ENCODE measurements at places on chromosomes 2 and 18.

- no peak for DNase-seq
Measured at GRCh38 chr18:34709750-34710441, at the start of gene DTNA. Gene DTNA (plus strand): TSS chr18:34710298. CDS start chr18:34755977, 45,679 bp downstream.

DNA sequence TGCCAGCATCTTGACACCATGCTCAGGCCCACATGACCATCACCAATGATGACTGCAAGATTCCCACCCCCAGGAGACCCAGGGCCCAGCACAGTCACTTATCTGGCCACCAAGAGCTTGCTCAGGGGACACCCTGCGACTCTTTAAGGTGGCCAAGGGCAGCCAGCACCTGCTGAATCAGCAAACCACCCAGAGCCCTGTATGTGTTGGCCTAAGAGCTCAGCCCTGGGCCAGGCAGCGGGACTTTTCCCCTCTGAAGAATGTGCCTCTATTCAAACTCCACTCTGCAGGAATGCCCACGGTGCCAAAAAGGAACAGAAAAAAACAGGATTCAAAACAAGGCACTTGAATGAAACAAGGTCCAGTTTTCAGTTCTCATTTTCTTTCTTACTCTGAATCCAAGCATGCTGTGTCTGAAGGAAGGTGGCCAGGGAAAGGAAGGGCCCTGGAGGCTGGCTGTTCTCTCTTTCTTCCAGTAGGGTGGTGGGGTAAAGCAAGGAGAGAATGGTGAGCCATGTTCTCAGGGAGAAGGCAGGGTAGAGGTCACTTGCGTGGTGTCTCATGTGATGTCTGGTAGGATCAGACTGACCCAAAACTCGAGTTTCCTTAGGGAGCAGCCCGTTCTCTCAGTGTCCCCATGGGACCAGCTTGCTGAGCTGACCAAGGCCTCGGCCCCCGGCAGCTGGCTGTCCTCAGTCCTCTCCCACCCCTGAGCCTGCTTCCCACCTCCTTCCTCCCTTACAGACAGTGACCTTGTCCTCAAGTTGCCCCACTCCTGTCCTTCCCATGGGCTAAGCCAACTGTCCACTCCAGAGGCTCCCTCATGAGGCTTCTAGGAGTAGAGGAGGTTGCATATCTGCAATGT, 150.0 kb downstream of the RNF152 start:
- no peak for DNase-seq

DNA sequence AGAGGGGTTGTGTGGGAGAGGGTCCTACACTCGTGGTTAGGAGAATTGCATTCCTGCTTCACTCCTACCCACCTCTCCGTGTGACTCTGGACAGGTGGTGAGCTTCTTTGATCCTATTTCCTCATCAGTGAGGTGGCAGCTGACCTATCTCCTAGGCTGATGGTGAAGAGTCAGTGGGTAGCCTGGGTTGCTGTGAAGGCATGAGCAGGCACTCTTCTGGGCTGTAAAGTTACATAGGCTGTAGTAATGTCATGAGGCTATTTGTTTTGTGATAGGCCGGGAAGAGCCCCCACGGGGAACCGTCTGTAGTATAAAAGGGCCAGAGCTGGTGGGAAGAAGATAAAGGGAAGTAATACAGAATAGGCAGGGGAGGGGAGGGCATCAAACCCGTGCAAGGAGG, 83.8 kb downstream of the TMEM247 start:
- DNase-seq, result no peak

DNA sequence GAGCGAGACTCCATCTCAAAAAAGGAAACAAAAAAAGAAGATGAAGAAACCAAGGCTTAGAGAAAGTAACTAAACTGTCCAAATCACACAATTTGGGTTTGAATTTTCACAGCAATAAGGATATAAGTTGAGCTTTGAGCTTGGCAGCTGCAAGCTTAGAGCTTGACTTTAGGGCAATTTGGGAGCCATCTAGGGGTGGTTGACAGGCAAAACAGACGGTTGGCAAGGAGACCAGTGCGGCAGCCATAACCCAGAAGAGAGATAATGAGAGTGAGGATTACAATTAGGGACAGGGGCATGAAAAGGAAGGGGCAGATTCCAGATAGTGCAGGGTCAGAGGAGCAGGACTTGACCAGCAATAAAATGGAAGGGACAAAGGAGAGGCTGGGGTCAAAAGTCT, 382.2 kb upstream of the HNRNPA3 start:
- peak; percentile 5 for DNase-seq

GRCh38 chr18:77082316-77082955, 50.1 kb downstream of the MBP start:
- DNase-seq, result no peak

Data from activated CD4-positive, alpha-beta T cell treated with anti-CD3 and anti-CD28 coated beads, Interleukin-10, Interleukin-2, amounts not matched to agents 100 ng/mL and 50 ng/mL, durations not matched to agents 16 hours and 8 hours (primary cell).